ENCODE measurements at places on chromosomes 5 and 9. TPM values are rescaled to one million over a fixed set of nuclear protein-coding genes. Genes with fewer than 3 reads are reported as not detected.

DNA sequence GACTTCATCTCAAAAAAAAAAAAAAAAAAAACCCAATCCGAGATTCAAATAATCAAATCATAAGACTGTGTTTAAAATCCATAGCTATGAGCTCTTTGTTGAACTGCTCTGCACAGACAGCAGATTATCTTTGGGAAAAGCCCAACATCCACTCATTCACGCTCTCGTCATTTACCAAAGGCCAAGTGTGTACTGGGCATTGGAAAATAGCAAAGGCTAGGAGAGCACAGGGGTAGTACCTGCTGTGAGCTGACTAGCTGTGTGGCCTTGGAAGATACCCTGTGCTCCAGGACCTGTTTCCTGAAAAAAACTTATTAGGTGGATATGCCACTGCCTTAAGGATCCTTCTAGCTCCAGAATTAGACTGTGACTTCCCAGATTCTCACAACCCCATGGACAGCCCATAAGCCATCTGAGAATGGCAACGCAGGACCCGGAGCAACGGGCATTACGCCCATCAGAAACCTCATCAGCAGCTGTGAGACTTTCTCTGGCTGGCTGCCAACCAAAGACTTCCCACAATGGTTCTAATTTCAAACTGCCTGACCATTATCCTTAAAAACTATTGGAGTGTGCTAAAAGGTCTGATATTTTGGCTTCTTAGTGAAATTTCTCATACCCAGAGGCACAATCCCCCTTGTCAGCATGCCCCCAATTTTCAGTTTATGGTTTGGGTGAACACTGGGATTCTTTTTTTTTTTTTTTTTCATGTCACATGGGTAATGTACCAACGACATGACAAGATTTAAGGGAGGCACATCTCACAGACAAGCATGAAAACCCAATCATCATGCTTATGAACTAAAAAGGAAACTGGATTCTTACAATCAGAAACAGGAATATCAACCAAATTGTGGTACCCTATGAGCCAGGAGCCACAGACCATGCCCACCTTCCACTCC, 16.8 kb downstream of the SERINC5 start:
- DNase-seq = no peak

GRCh38 chr5:11293523-11293922, 532.5 kb upstream of the DAP start:
- DNase-seq = no peak

DNA sequence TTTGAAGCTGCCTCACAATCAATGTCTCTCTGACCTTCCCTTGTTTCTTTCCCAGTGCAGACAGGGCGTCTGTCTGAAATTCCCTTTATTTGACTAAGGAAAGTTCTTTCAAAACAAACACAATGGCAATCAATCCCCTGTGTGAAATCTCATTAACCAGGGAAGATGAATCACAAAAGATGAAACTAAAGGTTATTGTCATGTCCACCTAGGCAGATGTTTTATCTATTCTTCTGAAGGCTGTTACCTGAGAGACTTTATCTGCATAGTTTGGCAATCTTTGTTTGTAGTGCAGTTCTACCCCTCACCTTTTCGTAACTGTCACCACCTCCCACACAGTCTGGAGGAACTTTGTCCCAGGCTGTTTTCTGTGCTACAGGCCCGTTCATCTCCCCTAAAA, 217.5 kb upstream of the RIOK2 start:
- no peak for DNase-seq

The EPB41L4A gene
- not detected for total RNA-seq

GRCh38 chr5:71662381-71662780, 56.7 kb upstream of the CARTPT start:
- DNase-seq = no peak

DNA sequence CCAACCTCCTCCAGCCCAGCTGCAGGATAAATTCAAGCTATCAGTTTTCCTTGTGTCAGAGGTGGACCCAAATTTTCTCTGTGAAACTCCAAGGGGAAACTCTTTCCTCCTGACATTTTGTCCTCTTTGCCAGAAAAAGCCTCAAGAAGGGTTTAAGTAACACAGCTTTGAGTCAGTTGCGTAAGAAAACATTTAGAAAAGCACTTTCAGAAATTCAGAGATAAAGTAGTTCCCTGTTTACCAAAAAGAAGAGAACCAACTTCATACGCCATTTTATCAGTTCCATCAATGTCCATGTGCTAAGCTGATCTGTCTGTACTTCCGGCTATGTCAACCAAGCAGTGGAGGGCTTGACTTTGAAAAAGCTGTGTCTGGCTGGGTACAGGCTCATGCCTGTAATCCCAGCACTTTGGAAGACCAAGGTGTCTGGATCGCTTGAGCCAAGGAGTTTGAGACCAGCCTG, 19.9 kb upstream of the SUSD1 start:
- DNase-seq = no peak

DNA sequence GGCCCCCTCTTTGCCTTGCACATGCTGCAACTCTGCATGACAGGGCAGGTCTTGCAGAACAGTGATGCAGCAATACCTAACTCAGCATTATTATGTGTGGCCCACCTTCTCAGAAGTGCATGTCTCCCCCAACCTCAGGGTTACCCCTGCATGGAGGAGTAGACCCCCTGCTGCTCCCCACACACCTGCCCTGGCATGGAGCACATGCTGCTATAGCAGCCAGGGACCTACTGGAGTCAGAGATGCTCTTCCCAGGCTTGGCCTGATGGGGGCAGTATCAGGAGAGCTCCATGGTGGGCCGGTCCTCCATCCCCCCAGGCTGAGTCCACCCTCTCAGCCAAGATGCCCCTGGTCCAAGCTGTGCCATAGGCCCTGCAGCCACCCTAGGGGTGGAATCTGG, 13.2 kb upstream of the BOD1 start:
- DNase-seq = no peak

GRCh38 chr9:134178394-134178767, 14.0 kb upstream of the RNU6ATAC start:
- no peak for DNase-seq

- no peak for DNase-seq
Observed at GRCh38 chr5:102762562-102763227, 7.6 kb downstream of the PAM start.

The COL23A1 gene
- total RNA-seq = not detected

The OGN gene
- not detected for total RNA-seq

DNA sequence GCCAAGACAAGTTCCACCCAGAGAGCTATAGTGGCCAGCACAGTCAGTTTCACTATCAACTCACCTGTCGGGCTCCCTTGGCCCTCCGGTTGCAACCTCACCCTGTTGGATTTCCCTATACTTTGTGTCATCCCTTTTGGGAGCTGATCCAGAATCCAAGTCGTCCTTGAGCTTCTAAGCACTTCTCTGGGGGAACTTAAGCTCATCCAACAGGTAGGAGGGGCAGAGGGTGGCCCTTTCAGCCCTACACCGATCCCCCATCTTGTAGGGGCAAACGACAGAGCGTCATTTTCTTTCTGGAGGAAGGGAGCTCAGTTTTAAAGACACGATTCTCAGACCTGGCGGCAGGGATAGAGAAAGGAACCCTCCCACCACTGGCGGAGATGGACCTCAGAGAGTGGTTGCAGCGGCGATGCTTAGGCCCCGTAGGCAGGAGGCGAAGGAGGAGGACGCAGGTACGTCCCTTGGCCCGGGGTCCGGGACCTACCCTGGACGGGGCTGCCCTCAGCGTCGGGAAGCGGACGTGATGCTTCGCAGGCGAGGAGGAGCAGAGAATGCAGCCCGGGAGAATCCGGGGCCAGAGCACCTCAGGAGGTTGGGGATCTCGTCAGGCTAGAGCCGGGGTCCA, 519 bp downstream of the ZER1 start:
- no peak for DNase-seq

Data from NCI-H460 (cell line).